ENCODE measurements at places on chromosomes 1 and 21.

DNA sequence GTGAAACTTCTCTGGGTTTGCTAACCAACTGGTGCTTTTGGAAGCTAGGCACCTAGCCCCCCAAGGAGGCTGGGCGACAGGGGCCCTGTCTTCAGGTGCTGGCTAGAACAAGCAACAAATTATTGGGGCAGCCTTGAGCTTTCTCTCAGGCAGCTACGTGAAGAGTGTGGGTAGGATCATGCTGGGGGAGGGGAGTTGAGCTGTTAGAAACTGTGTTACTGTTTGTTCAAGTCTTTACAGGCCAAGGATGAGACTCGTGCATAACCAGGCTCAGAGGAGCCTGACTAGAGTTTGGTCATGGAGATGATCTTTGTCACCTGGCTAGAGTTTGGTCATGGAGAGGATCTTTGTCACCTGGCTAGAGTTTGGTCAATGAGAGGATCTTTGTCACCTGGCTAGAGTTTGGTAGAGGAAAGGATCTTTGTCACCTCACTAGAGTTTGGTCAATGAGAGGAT, 12.6 kb upstream of the SCCPDH start:
- DNase-seq: no peak

DNA sequence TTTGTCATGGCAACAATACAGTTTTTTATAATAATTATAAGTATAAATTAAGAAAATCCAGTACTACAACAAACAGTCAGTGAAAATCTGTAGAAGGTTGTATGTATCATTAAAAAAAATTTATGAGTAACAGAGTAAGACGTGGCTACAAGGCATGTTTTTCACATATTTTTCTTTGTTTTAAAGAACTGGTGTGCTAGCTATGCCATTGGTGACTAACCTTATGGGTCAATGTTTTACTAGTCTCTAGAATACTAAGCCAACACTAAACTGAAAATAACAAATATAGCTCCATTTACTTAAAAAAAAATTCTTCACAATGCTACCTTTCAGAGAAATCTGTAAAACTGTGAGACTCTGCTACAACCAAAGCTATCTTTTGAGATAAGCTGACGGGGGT, 261.5 kb downstream of the ADGRL2 start:
- no peak for DNase-seq

- no peak for DNase-seq
Measured at GRCh38 chr1:241610056-241610815, 29.9 kb downstream of the CHML start.

DNA sequence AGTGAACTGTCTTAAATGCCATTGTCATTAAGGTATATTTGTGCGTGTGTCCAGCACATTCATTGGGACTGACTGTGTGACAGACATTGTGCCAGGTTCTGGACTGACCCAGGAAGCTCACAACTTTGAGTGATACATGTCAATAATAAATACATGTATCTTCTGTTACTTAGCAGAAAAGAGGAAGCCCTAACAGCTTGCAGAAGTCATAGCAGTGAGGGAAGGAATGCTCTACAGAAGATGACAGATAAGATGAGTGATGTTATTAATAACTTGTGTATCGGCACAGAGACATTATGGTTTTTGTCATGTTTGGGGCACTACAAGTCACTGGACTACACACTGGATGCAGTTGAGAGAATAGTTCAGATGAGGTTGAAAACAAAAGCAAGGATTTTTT, 1.2 kb upstream of the SRSF11 start:
- DNase-seq: no peak

- DNase-seq: no peak
Measured at GRCh38 chr1:112530832-112531231, 22.1 kb downstream of the WNT2B start.

GRCh38 chr1:2494323-2494693, 18.2 kb downstream of the PLCH2 start:
- no peak for DNase-seq

GRCh38 chr1:63042278-63042677, 258.3 kb downstream of the ATG4C start:
- DNase-seq: no peak

- DNase-seq: no peak
Measured at GRCh38 chr1:173258479-173259264, 51.5 kb upstream of the TNFSF4 start.

DNA sequence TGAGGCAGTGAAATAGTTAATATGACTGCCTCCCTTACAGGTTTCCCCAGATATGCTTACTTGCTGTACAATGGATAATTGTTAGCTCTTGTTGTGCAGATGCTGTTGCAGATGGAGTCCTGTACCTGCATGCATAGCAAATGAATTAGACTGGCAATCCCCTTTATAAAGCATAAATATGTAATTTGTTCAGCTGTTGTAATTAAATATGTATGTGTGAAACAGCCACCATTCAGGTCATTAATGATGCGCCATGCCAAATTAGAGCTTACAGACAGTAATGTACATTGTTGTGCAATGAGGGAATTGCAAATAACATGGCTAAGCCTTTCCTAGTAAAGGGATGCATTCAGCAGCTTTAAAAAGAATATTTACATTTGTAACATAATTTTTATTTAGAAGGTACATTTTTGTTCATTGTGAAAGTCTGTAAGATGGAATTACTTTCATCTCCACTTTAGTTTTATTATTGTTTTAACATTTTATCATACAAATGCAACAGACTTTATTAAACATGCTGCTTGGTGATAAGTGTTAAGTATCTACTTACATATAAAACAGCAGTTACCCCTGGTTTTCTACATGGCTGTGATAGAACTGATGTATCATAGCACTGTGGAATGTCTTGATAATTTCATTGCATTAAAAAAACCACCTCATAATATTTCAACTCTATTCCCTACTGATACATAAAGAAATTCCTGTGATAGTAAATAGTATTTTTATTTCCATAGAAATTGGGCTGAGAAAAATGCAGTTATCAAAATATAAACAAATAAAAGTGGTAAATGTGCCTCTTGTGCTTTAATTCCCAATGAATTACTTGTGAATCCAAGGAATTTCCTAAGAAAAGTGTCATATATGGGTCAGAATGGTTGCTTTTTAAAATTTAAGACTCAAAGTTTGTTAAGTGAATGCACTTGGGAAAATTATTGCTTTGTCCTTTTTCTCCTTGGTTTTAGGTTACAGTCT, 99.0 kb downstream of the NFIA start:
- no peak for DNase-seq

DNA sequence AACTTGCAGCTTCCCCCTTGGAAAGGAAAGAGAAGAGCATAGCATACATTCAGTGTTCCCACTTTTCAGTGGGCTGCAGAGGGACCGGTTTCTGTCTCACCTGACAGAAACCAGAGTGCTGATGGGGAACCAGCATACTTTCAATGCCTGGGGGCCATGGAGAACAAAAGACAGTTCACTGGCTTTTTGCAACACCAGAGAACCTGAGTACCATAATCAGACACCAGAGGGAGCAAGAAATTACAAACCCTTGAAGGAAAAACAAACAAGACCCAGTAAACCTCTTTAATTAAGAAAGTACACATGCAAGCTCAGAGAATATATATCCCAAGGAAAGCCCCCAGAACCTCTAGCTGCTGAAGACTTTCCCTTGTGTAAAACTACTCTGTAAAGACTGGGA, 51.1 kb downstream of the CSMD2 start:
- no peak for DNase-seq

- no peak for DNase-seq
Measured at GRCh38 chr1:220734571-220735326, 13.4 kb upstream of the MTARC2 start.
